ENCODE measurements at places on chromosomes 4 and X. TPM values are rescaled to one million over a fixed set of nuclear protein-coding genes. Genes with fewer than 3 reads are reported as not detected.

The KDM6A gene
- total RNA-seq, result 17.6 TPM

The GAB3 gene
- total RNA-seq, result 1.1 TPM

- no peaks in the 10 kb centered on the region for H3K36me3 ChIP-seq
- peaks cover 9% of the 10 kb centered on the region for H3K4me1 ChIP-seq
- no peaks in the 10 kb centered on the region for H3K27me3 ChIP-seq
- DNase-seq, result no peak
- H3K27ac ChIP-seq, result no peak overlapping the region
- no peak overlapping the region for H3K4me3 ChIP-seq
Measured at GRCh38 chrX:41688156-41688555, 617 bp upstream of the GPR34 start.

- no peaks in the 10 kb centered on the region for H3K36me3 ChIP-seq
- no peak overlapping the region for H3K4me3 ChIP-seq
- peaks cover 2% of the 10 kb centered on the region for H3K4me1 ChIP-seq
- H3K27me3 ChIP-seq, result peaks cover 7% of the 10 kb centered on the region
Measured at GRCh38 chr4:117357437-117357836, 272.1 kb upstream of the TRAM1L1 start.

GRCh38 chrX:79270401-79270800, 96.7 kb downstream of the ITM2A start:
- H3K4me3 ChIP-seq, result no peak overlapping the region
- H3K27ac ChIP-seq, result no peak overlapping the region
- DNase-seq, result no peak
- H3K4me1 ChIP-seq, result no peaks in the 10 kb centered on the region
- H3K36me3 ChIP-seq, result no peaks in the 10 kb centered on the region
- no peaks in the 10 kb centered on the region for H3K27me3 ChIP-seq

Measured in osteocyte (in vitro differentiated cells).